ENCODE measurements at places on chromosomes 4 and X. TPM values are rescaled to one million over a fixed set of nuclear protein-coding genes. Genes with fewer than 3 reads are reported as not detected.

DNA sequence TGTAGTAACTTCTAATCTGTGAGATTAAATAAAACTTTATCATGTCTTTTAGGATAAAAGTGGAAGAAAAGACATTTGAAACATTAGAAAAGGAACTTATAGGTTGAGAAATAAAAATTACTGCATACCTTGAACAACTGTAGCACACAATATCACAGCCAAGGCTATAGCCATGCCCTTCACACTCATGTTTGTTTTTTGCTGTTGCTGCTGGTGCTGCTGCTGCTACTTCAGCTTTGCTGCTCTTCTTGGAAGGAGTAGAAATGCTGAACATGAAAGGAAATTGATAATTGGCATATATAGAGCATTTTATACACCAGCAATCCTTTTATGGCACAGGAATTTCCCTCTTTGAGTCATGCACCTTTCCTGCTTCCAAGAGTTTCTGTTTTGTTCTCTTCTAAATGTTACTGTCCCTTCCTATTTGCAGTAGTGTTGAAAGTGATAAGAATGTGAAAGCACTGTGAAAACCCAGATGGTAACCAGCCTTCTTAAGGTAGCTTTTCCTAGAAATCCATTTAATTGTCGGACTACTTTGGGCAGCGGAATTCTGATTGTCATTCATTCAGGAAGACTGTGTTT lies at the start of gene CXCL11:
CXCL11 (minus strand) TSS at position 272 of the 582 bp plus-strand sequence; CDS start at position 189, 83 bp downstream.
- no peak for DNase-seq

- no peak for DNase-seq
These were observed 50.0 kb downstream of the IGSF1 start for GRCh38 chrX:131239057-131239456.

GRCh38 chr4:184474263-184475095 lies at the start of gene IRF2:
Gene IRF2, minus strand, starts transcription at chr4:184474550. Its CDS starts 45,486 bp downstream, at chr4:184429064.
- DNase-seq, result peak; percentile 96

DNA sequence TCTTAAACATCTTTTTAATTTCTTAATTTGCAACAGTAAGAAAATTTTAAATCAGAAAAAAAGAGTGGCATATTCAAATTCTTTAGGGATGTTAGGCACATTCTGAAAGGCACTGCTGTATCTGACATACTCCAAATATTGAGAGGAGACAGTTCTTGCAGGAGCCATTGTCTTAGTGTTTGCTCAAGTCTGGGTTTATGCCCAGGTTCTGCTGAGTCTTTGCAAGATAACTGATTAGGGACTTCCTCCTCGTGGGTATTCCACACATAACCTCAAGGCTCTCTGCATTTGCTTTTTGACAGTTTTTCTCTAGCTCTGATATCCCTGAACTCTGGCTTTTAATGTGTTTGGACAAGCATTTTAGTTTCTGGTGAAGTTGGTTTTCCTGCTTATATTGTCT lies 52.6 kb downstream of the RPS3A start:
- DNase-seq, result no peak

GRCh38 chr4:56370377-56370776 lies 16.9 kb downstream of the AASDH start:
- no peak for DNase-seq

GRCh38 chr4:78689700-78690323 lies 86.3 kb upstream of the BMP2K start:
- DNase-seq, result no peak

DNA sequence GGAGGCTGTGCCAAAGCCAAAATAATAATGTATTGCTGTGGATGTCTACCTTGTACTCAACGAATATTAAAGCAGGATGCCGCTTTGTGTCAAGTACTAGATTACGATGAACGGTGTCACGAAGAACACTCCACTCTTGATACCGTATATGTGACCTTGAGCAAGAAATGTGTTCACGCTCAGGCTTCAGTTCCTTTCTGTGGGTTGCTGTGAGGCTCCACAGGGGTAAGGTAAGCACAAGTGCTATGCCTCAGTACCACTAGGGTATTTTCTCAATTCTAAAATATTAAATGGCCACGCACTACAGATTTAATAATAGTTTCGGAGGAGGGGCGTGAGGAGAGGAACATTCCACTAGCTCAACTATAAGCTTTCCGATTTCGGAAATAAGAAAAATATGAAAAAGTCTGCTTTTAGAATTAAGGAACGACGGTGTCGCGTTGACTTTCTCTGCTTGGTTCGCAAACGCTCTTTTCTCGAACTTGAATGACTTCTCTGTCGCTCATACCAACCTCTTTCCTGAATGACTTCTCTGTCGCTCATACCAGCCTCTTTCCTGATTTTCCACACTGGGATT lies 607 bp upstream of the SCOC start:
- peak; percentile 4 for DNase-seq

DNA sequence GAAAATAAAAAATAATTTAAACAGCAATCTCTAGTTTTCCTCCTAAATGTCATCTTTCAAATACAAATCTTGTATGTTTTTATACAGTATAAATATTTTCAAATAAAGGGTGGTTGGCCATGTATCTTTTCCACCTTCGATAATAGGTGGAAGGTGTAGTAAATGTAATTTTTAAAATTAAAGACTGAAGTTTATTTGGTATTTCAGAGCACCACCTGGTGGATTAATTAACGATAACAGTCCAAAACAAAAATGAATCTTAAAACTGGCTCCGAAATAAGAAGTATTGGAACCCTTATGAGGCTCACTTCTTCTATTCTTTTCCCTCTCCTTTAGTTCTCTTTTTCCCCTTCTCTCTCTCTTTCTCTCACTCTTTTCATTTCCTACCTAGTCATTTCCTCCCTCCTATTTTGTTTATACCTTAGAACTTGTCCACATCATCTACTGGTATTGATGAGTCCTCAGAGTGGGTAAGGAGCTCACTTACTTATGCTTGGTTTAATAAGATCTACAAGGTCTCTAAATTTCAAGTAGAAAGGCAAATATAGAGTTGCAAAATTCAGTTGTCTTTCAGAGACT lies 82.9 kb upstream of the EXOC1L start:
- no peak for DNase-seq

DNA sequence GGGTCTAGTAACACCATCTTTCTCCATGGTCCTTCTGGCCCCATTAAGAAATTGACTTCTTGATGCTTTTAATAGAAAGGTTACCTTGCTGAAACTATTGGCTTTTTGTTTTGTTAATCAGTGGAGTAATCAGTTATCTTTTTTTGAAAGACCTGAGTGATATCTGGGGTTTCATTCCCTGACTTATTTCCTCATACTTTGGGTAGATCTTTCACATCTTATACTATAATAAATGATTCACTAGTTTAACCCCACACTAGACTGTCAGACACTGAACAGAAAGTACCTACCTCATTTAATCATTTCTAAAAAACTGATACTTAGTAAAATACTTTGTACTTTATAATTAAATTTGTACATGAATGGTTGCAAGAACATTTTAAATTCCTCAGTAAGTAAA lies 1021.1 kb downstream of the STIM2 start:
- DNase-seq, result no peak

DNA sequence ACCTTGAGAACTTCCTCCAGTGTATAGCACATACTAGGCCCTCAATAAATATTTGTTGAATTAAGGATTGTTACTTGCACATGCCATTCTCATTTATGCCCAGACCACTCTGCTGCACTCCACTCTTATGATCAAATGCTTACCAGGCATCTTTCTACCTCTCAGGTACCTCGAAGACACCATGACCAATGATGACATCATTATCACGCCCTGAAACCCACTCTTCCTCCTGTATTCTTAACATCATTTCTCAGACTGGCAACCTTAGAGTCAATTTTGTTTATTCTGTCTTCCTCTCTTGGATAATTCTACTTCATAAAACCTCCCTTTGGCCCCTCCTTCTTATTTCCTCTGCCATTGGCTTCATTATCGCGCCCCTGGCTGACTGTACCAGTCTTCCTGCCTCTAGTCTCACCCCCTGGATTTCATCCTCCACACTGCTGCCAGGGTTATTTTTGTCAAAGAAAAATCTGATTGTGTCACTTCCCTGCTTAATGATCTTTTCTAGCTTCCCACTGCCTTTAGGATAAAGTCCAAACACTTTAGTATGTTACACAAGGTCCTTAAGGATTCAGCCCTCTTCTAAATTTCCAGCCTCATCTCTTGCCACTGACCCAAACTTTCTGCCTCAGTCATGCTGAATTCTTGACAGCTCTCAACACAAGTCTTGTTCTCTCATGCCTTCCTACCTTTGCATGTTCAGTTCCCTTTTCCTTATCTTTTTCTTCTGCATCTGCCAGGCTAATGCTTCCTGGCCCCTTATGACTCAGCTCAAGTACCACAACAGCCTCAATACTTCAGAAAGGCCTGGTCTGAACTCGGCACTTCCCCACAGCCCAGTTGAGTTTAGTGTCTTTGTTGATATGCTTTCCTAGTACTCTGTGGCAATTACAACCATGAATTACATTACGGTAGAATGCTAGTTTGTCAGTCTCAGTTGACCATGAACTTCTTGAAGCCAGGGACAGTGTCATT lies 45.8 kb downstream of the HDAC8 start:
- peak; percentile 24 for DNase-seq

DNA sequence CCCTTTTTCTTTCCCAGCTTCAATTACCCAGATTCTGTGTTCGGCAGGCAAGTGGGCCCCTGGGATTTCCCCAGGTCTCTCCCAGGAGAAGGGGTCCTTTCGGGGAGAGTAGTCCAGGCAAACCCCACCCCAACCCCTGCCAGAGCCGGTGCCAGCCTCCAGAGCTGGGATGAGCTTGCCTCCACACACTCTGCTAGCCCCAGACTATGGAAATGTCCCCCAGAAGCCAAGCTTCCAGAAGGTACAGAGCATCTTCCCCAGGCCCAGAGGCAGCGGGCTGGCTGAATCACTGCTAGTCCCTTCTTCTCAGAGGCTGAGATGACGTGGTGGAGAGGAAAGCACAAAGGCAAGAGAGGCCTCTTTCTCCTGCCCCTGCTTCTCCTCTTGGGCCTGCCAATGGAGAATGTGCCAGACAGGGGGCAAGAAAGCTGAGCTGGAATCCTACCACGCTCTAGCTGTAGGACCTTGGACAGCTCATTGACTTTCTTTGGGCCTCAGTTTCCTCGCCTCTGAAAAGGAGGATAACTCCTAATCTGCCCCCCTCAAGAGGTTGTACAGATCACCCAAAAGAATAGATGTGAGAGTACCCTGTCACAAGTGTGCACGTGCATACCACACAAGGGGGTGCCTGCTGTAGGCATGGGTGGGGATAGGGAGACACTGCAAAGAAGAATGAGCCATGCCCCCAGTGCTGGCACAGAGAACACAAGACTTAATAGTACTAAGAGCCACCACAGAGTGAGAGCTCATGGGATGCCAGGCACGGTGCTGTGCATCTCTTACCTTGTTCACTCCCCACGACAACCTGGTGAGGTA lies 2.1 kb downstream of the SASH3 start:
- DNase-seq, result no peak

DNA sequence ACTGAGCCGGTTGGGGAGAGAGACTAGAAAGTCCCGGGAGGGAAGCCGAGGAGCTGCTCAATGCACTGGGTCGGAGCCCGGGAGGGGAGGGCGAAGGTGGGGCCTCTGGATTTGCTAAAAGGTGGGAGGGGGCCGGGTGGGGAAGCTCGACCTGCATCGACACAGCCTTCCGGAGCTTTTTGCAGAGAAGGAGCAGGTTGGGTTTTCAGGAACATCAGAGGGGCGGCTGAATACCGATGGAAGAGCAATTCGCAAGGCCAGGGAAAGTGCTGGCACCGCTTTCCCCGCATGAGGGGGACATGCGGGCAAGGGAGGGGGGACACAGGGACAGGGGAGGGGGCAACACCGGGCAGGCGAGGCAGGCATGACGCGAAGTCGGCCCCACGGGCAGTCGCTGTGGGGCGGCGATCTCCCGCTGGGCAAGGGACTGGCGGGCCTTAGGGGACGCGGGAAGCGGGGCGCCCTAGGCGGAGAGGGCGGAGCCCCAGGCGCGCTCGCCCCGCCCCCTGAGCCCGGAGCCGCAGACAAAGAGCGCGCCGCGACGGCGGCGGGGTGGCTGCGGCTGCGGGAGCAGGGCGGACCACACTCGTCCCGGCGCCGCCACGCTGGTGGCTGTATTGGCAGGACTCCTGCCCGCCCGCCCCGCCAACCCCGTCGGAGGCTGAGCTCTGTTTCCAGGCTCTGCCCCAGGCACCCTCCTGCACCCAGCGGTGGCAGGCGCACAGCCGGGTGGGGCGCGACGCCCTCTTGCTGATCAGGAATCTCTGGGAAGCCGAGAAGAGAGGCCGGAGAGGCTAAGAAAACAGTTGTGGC lies 11.6 kb downstream of the PDZD4 start:
- DNase-seq, result peak; percentile 15

DNA sequence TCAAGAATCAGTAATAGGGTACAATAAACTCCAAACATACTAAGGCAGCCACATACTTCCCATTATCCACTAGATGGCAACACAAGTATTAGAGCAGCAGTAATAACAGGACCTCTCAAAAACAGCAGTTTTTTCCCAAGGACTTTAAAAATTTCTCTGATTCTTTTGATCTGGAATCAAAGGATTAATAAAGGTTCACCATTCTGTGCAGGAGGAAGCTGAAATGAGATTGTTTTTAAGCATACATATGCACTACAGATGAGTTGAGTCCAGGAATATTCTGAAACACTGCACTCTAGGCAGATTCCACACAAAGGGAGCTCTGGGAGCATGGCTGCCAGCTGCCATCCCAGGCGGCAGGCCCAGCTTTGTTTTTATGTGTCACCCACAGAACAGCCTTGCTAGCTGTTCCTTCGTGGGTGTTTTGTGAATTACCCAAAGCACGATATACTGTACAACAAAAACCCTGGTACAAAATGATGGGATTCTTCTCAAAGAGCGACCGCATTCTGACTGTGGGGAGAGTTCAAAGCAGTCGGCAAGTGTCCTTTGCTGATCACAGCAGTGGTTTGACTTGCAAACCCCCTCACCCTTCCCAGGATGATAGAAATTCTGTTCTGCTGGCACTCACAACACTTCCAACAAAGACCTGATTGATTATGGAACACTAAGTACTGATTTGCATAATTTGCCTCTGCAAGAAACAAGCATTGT lies 61.0 kb downstream of the STX18 start:
- peak; percentile 24 for DNase-seq

- peak; percentile 39 for DNase-seq
These were observed 595 bp downstream of the MBNL3 start for GRCh38 chrX:132488180-132488705.

- peak; percentile 58 for DNase-seq
These were observed 9.4 kb upstream of the MMAA start for GRCh38 chr4:145609481-145610427.

DNA sequence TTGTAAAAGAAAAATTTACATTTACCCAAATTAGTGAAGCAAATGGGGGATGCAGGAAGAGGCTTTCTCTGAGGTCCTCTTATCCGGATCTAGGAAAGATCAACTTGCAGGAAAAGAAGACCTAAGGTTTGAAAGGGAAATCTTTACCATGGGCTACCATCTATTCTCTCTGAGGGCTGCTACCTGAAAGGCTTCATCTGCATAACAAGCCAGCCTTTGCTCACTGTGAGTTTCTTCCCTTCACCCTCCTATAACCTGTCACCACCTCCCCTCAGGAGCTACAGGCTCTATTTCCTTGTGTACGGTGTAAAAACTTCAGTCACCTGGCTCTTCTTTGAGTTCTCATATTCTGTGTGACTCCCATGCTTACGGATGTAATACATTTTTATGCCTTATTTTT lies 118.6 kb upstream of the BEND4 start:
- no peak for DNase-seq

Gene TMEM31
- total RNA-seq, result not detected

Gene CCDC158
- not detected for total RNA-seq

Gene SCLT1
- total RNA-seq, result 24.0 TPM

Gene FGF13
- total RNA-seq, result 0.10 TPM

Gene TSPAN7
- total RNA-seq, result 0.12 TPM

Gene KIF4A
- 58.6 TPM for total RNA-seq

Gene CFAP299
- total RNA-seq, result not detected

Data from RPMI7951 (cell line).